ENCODE measurements at places on chromosomes 11 and 22. TPM values are rescaled to one million over a fixed set of nuclear protein-coding genes. Genes with fewer than 3 reads are reported as not detected.
A peak's percentile ranks its signal among the peaks of the same experiment; 100 is the strongest.

PHOX2A gene
- total RNA-seq, result not detected

DNA sequence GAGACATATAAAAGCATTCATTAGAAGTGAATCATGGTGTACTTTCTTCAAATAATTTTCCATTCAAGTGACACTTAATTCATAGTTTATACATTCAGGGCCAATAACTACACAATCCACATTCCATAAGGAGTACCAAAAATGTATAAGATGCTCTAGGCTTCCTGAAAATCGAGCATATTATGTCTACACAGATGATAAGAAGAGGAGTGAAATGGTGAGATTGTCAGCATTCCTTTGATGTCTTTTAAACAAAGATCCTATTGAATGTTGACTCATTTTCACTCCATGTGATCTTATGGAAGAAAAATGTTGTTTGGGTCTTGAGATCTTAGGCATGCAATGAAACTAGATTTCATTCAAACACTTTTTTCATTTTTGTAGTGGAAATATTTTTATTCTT lies 843.2 kb downstream of the KCNA4 start:
- no peaks in the 10 kb centered on the region for H3K27me3 ChIP-seq
- H3K4me3 ChIP-seq, result no peak overlapping the region
- no peak overlapping the region for H3K27ac ChIP-seq
- no peaks in the 10 kb centered on the region for H3K36me3 ChIP-seq
- H3K4me1 ChIP-seq, result no peaks in the 10 kb centered on the region
- DNase-seq, result no peak

CRYBB2 gene
- not detected for total RNA-seq

DNA sequence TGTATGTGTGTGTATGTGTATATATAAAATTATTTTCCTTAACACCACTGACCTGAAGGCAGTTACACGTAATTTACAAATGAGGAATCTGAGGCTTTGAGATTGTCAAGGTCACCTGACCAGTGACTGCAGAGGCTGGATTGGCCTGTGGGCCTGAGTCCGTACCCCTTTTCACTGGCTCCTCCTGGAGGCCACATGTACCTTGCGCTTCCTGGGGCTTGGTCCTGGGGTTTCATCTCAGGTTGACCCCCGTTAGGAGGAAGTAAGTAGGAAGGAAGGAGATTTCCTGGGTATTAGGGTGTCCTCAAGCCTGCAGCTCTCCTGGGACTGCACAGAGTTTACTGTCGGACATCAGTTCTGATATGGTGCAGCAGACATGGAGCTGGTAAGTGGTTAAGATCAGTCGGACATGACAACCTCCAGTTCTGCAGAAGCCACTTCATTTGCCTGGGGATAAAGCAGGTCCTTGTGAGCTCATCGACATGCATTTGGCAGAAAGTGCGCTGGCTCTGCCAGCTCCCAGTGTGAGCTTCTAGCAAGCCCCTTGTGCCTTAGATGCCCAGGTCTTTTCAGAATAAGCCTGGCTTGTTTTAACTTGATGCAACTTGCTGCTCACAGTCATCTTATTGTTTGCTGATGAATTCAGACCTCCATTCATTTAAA lies 36.6 kb downstream of the ST3GAL4 start:
- no peaks in the 10 kb centered on the region for H3K27me3 ChIP-seq
- no peak for DNase-seq
- H3K27ac ChIP-seq, result no peak overlapping the region
- H3K4me1 ChIP-seq, result no peaks in the 10 kb centered on the region

DNA sequence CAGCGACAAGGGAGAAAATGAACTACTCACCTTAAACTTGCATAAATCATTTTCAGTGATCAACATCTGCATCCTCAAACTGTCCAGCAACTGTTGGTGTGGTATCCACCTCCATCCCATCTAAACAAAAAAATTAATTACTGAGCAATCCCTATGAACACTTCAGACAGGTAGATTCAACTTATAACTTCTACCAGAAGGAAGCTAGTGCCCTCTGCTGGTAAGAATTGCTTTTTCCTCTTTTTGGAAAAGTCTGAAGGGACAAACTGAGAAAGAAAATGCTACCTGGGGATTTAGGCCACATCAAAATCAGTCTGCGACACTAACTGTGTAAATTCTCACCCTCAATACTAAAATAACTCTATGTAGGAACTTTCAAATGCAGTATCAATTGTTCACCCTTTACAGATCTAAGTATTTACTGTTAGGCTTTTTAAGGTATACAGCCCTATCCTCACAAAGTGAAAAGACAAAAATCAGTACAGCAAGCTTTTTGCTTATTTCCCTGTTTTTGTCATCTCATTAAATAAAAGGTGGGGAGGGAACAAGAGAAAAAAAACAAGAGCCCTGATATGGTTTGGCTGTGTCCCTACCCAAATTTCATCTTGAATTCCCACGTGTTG lies 17.9 kb downstream of the CLNS1A start:
- H3K27ac ChIP-seq, result no peak overlapping the region
- H3K27me3 ChIP-seq, result no peaks in the 10 kb centered on the region
- peaks cover 7% of the 10 kb centered on the region for H3K36me3 ChIP-seq

- no peaks in the 10 kb centered on the region for H3K27me3 ChIP-seq
- no peak overlapping the region for H3K4me3 ChIP-seq
- H3K27ac ChIP-seq, result no peak overlapping the region
- DNase-seq, result no peak
- H3K36me3 ChIP-seq, result peaks cover 45% of the 10 kb centered on the region
Measured at GRCh38 chr11:88327061-88327460, 10.5 kb downstream of the CTSC start.

- no peaks in the 10 kb centered on the region for H3K36me3 ChIP-seq
- peaks cover 1% of the 10 kb centered on the region for H3K27me3 ChIP-seq
- H3K4me3 ChIP-seq, result no peak overlapping the region
- peaks cover 14% of the 10 kb centered on the region for H3K4me1 ChIP-seq
- DNase-seq, result no peak
Measured at GRCh38 chr11:116840224-116840745, 2.9 kb upstream of the APOA1 start.

OR4D11 gene
- total RNA-seq, result not detected

GRCh38 chr11:44623731-44624491 lies 58.4 kb downstream of the CD82 start:
- no peaks in the 10 kb centered on the region for H3K27me3 ChIP-seq
- H3K4me1 ChIP-seq, result peaks cover 5% of the 10 kb centered on the region
- peaks cover 7% of the 10 kb centered on the region for H3K36me3 ChIP-seq
- no peak overlapping the region for H3K4me3 ChIP-seq
- DNase-seq, result no peak

MRGPRF gene
- not detected for total RNA-seq

CCDC73 gene
- not detected for total RNA-seq

- peaks cover 31% of the 10 kb centered on the region for H3K4me1 ChIP-seq
- H3K27ac ChIP-seq, result peak overlapping the region; percentile 91
- H3K27me3 ChIP-seq, result no peaks in the 10 kb centered on the region
- peak overlapping the region; percentile 100 for H3K4me3 ChIP-seq
Measured at GRCh38 chr11:61967924-61968757, 707 bp upstream of the FTH1 start.

DNA sequence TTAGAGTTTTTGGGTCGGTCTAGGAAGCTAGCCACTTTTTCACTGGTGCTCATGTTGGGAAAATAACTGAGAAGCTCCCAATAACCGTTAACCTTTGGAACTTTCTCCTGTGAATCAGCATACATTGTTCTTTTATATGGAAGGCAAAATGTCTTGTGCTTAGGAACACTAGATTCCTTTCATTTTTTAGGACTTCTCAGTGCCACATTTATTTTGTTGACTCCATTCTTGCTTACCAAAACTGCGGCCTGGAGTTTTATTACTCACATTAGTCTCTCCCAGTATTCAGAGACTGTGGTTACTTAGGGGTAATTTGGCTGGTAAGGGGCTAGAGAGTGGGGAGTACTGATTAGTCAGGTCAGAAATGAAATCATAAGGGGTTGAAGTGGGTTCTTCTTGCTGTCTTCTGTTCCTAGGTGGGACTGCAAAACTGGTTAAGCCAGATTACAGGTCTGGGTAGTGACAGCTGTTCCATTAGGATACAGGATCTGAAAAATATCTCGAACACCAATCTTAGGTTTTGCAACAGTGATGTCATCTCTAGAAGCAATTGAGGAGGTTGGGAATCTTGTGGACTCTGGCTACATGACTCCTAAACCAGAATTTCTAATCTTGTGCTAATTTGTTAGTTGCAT lies 631.4 kb upstream of the LUZP2 start:
- no peaks in the 10 kb centered on the region for H3K27me3 ChIP-seq
- no peaks in the 10 kb centered on the region for H3K4me1 ChIP-seq
- DNase-seq, result no peak

OTOG gene
- not detected for total RNA-seq

OR8A1 gene
- total RNA-seq, result not detected

TMEM191B gene
- 14.4 TPM for total RNA-seq

DUSP8 gene
- total RNA-seq, result 8.7 TPM

DNA sequence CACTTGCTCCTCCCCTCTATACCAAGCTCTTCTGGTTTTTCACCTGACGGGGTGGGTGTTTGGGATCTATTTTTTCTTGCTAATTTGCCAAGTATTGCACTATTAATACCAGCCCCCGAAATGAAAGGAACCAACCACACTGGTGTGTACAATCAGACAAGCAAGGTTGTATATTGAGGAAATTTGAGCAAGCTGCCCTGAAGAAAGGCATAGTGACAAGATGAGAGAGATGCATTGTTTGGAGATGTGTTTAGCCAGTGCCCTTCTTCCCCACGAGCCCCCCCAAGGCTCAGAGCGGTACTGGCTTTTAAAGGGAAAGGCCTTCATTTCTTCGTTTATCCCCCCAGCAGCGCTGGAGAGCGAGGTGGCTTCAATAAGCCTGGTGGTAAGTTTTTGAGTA lies 15.2 kb upstream of the GAS2L1 start:
- H3K27ac ChIP-seq, result no peak overlapping the region
- peaks cover 13% of the 10 kb centered on the region for H3K36me3 ChIP-seq
- no peak for DNase-seq
- H3K4me3 ChIP-seq, result no peak overlapping the region
- H3K27me3 ChIP-seq, result no peaks in the 10 kb centered on the region

- DNase-seq, result no peak
- H3K27me3 ChIP-seq, result no peaks in the 10 kb centered on the region
- peak overlapping the region; percentile 80 for H3K27ac ChIP-seq
Measured at GRCh38 chr11:46672381-46672839, 28.0 kb downstream of the ARHGAP1 start.

SCN4B gene
- total RNA-seq, result 0.20 TPM

GRCh38 chr22:44193535-44193891 lies 12.8 kb downstream of the PARVG start:
- peak overlapping the region; percentile 11 for H3K4me3 ChIP-seq
- H3K27ac ChIP-seq, result no peak overlapping the region
- peaks cover 12% of the 10 kb centered on the region for H3K4me1 ChIP-seq
- peaks cover 27% of the 10 kb centered on the region for H3K36me3 ChIP-seq
- H3K27me3 ChIP-seq, result no peaks in the 10 kb centered on the region
- DNase-seq, result no peak

DNA sequence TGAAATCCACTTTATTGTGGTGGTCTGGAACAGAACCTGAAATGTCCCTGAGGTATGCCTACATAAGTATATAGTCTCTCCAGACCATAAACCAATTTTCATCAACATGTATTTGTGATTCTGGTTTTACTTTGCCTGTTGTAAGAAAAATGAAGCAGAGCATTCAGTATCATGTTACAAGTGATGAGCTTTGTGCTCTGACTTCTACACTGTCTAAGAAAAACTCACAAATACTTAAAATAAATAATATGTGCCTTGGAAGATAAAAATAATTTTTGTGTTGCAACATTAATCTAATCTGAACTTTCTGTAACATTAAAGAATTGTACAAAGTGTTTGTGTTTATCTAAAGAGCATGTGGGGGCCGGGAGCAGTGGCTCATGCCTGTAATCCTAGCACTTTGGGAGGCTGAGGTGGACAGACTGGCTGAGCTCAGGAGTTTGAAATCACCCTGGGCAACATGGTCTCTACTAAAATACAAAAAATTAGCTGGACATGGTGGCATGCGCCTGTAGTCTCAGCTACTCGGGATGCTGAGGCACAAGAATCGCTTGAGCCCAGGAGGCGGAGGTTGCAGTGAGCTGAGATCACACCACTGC lies 219.5 kb downstream of the SOX6 start:
- no peak overlapping the region for H3K27ac ChIP-seq
- H3K4me3 ChIP-seq, result no peak overlapping the region
- no peaks in the 10 kb centered on the region for H3K4me1 ChIP-seq
- no peaks in the 10 kb centered on the region for H3K36me3 ChIP-seq
- no peaks in the 10 kb centered on the region for H3K27me3 ChIP-seq
